ENCODE measurements at places on chromosomes 5 and 9.

DNA sequence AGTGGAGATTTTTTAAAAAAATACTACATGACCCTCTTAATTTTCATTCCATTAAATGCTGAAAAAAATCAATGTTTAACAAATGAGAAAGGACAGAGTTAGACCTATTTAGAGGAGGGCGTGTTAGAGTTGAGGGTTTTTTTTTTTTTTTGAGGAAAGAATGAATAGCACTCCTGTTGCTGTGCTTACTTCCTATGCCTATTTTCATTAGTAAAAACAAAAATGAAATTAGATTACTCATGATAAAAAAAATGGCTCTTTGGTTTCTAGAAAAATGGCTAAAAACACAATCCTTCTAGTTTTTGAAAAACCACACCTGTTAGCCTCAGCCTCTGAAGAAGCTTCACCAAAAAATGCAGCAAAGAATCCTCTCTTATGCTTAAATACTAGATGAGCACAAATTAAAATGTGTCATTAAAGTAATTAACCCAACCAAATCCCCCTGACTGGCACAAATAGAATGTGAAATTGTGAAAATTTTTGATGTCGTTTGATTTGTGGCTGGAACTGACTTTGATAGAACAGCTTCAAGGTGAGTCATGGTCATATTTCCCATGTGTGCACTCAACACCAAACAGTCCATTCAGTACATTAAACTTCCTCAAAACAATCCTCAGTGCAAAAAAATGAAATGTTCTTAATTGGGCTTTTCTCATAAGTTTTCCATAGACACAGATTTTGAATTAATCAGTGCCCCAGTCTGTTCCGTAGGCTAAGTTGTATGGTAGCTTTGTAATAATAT is 98.0 kb downstream of the MACIR start:
- DNase-seq, result no peak

- no peak for DNase-seq
Measured at GRCh38 chr5:162187371-162187770, 119.8 kb downstream of the GABRG2 start.

GRCh38 chr9:24545285-24545684 is 412 bp downstream of the IZUMO3 start:
- DNase-seq, result no peak

GRCh38 chr5:142104491-142104890 is 4.1 kb upstream of the NDFIP1 start:
- no peak for DNase-seq

- DNase-seq, result no peak
Measured at GRCh38 chr5:425714-426113, 17.3 kb upstream of the EXOC3 start.

DNA sequence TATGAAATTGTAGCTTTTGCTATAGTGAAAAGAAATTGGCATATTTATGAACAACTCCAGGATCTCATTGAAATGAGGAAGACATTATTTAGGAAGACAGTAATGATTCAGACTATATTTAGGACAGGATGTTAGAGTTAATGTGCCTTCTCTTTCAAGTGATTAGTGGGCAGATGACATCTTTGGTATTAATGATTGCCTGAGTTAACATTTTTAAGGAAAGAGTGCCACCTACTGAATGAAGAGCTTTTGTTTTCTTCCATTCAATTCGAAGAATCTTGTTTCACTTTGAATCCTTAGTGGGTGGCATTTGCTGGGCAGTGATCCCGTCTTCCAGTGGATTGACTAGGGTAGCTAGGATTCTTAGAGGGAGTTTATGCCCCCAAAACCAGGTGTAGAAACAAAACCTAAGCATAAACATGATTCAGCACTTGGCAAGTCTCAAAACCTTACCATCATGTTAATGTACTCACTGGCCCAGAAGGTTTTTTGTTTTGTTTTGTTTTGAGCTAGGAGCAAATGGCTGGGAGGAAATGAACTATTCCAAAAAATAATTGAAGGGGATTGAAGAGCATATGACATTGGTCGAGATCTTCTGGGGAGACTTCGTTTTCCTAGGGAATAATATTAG is 23.2 kb downstream of the MAP3K1 start:
- no peak for DNase-seq

- no peak for DNase-seq
Measured at GRCh38 chr5:14579731-14580397, 1.7 kb upstream of the OTULINL start.

- no peak for DNase-seq
Measured at GRCh38 chr5:65065001-65065511, 296.3 kb downstream of the CWC27 start.

- DNase-seq, result no peak
Measured at GRCh38 chr9:1120500-1121165, 70.5 kb downstream of the DMRT2 start.

GRCh38 chr5:166166071-166166470 is 2125.4 kb upstream of the WWC1 start:
- no peak for DNase-seq

- DNase-seq, result no peak
Measured at GRCh38 chr5:136001466-136001981, 27.3 kb upstream of the TGFBI start.

GRCh38 chr9:33147416-33148169 is 19.5 kb downstream of the B4GALT1 start:
- no peak for DNase-seq

DNA sequence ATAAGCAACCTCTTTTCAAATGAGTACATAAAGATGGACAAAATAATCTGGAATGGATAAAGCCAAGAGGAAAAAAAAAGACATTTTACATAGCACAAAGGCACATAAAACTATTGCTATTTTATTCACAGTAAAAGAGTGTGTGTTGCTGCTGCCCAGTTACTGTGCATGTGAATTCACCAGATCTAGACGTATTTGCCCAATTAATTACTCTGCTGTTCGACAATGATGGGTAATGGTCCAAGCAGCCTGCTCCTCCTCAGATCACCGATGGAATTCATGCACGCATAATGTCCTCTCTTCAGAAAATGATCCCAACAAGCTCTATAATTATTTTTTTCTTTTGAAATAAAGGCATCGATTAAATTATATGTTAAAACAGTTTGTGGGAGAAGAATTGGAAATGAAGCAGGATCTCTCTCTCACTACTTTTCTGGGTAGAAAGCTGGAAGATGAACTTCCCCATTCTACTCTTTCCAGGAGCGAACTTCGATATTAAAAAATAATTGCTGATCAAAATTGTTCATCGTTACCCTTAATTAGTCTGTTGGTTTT is 357.4 kb upstream of the CCNH start:
- DNase-seq, result no peak

- no peak for DNase-seq
Measured at GRCh38 chr9:113427629-113428028, 17.1 kb downstream of the C9orf43 start.

Data from activated T-helper 1 cell treated with Interleukin-2 at 50 U/mL for 16 hours (primary cell).